ENCODE measurements at places on chromosomes 1 and 21. TPM values are rescaled to one million over a fixed set of nuclear protein-coding genes. Genes with fewer than 3 reads are reported as not detected.

DNA sequence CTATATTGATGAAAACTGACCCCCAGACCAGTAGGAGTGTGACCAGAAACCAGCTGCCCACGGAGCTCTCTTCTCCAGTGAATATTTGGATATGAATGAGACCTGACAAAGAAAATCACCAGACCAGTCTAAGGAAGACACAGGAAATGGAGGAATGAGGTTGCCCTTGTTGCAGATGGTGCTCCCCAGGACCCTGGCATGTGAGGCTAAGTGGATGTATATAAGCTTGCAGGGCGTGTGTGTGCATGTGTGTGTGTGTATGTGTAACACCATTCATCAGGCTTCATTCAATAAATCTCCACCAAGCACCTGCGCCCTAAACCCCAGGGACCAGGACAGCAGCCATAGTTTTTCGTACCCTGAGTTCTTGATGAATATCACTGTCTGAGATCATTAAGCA, 14.4 kb downstream of the PHLDA3 start:
- no peak for DNase-seq

DNA sequence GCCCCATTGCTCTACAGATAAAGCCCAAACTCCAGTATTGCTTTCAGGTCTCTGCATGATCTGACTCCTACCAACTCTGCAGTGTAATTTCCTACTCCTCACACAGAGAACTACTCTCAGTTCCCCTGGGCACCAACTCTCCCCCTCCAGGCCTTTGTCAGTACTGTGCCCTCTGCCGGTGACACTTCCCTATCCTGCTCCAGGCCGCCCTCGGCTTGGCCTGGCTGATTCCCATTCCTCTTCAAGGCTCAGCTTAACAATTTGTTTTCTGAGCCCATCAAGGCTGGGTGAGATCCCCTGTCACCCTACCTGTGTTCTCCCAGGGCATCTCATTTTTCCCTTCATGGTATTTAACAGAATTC, 2.6 kb downstream of the SLAMF8 start:
- no peak for DNase-seq

The RERE gene
- total RNA-seq: 90.5 TPM

- no peak for DNase-seq
Observed at GRCh38 chr1:227219715-227220292, 98.5 kb downstream of the CDC42BPA start.

GRCh38 chr1:182235952-182236650, 155.5 kb downstream of the GLUL start:
- DNase-seq: no peak

DNA sequence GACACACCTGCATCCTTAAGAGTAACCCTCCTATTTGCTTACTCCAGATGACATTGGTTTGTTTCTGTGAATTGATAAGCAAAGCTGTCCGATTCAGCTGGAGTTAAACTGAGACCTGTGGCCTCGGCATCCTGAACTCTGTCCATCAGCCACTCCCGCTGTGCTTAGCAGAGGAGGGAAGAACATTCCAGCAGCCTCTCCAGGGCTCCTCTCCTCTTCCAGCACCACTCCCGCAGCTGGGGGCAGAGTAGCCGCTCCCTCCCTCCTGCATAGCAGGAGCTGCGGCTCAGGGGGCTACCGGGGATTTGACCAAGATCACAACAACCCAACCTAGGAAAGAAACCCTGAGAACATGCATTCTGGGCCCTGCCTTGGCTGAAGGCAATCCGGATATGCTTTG, 8.8 kb downstream of the LRRC38 start:
- no peak for DNase-seq

The PSEN2 gene
- total RNA-seq: 13.4 TPM

GRCh38 chr21:39386194-39386593, 37.3 kb upstream of the HMGN1 start:
- DNase-seq: no peak

DNA sequence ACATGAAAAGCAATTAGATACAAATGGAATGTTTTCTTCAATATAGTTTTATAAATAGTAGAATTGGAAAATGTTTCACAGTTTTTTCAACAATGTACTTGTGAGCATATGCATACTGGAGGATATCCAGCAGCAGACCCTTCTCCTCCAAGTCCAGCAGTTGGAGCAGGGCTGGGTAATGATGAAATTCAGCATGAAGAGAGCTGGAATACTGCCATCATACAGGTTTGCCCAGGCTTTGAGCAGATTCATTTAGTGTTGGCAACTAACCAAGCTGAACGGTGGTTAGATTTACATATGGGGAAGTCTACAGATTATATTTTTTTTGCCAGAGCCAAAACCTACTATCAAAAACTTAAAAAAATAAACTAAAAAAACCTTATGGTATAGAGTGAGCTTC, 38.3 kb downstream of the WDR3 start:
- no peak for DNase-seq

- DNase-seq: no peak
Observed at GRCh38 chr21:33117101-33117888, 47.4 kb downstream of the OLIG1 start.

The COL6A1 gene
- 0.11 TPM for total RNA-seq

DNA sequence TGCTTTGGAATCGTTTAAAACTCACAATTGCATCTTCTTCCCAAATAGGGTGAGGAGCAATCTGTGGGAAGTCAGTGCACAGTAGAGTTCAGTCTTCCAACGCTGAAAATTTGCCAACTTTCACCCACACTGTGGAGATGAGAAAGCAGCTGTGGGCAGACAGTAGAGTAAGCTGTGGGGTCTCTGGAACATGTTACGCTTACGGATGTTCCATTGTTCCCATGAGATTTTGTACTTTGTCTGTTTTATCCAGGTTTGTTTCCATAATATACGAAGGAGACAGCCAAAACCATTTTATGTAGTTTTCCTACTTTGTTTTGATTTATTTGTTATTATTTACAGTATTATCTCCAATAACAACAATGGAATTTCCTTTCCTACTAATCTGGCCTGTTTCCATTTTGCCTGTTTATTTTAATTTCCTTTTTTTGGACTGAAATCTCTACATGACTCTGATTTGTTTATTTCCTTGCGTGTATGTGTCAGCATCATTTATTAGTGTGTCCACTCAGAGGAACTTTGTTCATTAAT, 65.1 kb upstream of the RGL1 start:
- DNase-seq: no peak

DNA sequence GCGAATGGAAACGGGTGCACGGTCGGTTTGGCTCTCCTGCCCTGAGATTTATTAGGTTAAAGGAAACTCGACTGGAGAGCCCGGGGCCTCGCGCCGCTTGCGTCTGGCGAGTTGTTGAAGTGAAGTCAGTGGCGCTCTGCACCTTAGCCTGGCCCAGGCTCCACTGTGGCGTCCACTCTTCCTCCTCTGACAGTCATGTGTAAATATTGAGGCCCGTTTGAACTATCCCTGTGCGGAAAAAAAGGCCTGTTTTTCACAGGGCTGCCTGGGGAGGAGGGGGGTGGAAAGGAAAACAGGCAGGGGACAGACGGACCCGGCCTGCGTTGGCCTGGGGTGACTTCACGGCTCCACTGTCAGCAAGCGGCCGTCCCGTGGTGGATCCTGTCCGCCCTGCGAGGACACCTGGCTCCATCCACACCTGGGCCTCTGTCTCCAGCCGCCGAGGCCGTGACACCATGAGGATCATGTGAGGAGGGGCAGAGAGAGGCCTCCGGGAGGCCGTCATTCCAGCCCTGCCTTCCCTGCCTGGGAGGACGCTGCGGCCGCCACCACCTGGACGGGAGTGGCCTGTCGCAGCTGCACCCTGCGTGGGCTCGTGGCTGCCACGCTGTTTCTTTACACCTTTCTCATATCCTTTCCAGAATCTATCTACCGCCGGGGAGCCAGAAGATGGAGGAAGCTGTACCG, 59.8 kb downstream of the FAAP20 start:
- DNase-seq: no peak

GRCh38 chr1:248590055-248590454, 7.4 kb downstream of the OR2T10 start:
- no peak for DNase-seq

DNA sequence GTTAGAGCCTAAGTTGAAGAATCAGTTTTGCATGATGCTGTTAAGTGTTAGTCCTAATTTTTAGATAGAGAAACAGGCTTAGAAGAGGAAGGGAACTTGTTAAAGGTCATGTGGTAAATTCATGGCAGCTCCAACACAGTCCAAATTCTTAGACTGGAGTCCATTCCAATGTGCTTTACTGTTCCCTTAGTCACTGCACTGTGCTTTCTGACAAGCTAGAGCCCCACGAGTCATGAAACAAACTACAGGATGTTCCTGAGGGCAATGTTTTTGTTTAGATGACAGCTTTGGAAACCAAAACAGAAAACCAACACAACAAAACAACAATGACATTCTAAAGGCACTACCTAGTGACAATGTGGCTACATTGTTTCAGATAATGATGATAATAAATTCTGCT, 23.1 kb upstream of the RGS4 start:
- DNase-seq: no peak
